Non-pigmented ciliary epithelial cell (primary cell): ENCODE measurements at places on chromosomes 5 and 9.
A peak's percentile ranks its signal among the peaks of the same experiment; 100 is the strongest.

- DNase-seq = no peak
Observed at GRCh38 chr9:1528456-1528855, 478.3 kb downstream of the DMRT2 start.

GRCh38 chr9:133882849-133883755 is 109.0 kb downstream of the VAV2 start:
- no peak for DNase-seq

DNA sequence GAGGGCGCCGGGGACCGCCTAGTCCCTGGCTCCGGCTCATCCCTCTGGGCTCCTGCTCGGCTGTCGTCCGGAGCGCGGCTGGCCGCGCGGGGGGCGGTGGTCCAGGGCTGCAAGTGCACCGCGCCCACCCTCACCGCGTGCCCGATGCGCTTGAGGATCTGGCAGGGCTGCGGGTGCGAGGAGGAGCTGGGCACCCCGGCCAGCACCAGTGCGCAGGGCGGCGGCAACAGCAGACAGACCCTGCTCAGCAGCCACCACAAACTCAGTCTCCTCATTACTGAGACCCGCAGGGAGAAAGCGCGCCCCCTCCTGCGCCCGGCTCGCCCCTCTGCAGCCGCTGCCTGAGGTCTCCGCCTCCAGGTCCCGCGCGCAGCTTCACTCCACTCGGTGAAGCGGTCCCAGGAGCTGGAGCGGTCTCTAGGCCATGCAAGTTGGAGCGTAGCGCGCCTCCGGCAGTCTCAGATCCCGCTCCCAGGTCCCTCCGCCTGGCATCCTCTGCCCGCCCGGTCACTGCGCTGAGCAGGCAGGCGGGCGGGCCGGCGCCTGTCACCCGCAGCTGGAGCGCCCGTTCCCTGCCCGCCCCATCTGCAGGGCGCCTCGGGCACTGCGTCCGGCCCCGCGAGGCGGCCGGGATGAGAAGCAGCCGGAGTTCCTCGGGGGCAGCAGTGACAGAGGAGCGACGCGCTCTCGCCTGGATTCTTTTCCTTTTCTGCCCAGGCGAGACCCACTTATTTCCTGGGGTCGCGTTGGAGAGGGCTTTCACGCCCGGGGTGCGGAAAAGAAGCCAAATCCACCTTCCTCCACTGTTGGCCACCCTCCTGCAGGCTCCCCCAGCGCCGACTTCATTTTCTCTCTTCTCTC is 512 bp downstream of the GRIN3A start:
- DNase-seq = no peak

- DNase-seq = no peak
Observed at GRCh38 chr5:107401470-107402122, 269.1 kb downstream of the EFNA5 start.

- no peak for DNase-seq
Observed at GRCh38 chr5:163439092-163439425, 1.7 kb downstream of the CCNG1 start.

GRCh38 chr5:24183981-24184380 is 460.8 kb downstream of the CDH10 start:
- peak; percentile 2 for DNase-seq

GRCh38 chr9:130268521-130269211 is 3.1 kb downstream of the HMCN2 start:
- no peak for DNase-seq

DNA sequence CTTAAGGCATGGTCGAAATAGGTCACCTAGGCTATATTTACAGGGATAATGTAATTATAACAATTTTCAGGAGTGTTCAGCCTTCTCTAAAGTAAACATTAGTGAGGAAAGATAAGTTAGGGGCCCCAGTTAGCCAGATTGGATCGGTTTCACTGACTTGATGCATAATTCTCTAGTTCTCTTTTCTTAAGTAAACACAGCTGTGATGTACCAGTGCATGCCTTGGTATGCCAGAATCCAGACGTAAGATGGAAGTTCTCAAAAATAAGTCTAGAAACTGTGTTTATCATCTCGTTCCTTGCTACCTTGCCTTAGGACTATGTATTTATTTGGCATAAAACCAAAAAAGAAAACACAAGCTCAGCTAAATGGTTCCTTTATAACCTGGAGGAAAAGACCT is 442.2 kb upstream of the CLINT1 start:
- no peak for DNase-seq

DNA sequence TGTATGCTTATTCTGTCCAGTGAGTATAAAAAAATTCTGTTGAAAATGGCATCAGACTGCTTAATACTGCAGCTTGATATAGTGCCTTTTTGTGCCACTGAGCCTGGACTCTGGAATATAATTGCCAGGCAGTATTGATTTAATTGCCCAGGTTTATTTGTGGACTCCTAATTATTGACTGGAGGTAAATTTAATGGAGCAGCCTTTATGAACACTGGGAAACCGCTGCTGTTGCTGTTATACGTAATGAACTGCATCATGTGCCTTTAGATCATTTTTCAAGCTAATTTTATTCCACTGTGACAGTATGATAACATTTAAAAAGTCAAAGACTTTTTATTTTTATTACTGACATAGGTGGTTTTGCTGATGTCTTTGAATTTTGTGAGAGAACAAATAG is 90.2 kb upstream of the SH3GL2 start:
- no peak for DNase-seq

- peak; percentile 9 for DNase-seq
Observed at GRCh38 chr9:21415493-21416267, 6.8 kb downstream of the IFNA8 start.

DNA sequence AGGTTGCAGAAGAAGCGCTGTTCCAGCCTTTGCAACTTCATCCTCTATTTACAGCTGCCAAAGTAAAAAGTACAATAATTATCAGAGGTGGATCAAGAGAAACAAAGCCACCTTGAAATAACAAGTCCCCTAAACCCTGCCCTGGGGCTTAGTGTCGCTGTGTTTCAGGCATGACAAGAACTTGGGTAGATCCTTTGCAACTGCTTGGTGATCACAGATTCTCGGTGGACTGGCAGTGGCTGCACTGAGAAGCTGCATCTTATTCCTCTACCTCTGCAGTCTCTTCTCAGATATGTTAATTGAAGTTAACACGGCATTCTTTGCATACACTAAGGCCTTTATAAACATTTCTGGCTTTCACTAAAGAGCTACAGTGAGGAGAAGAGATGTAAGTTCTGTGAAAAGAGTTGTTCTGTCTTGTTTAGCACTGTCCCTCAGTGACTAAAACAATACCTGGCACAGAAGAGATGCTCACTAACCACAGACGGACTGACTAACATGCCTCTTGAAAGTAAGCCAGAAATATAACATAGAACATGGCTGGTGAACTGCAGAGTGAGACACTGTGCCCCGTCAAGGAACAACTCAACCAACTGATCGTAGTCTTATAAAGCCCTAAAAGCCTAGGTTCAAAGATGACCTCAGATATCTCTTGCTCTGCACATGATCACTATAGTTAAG is 144.2 kb downstream of the MLLT3 start:
- DNase-seq = no peak

DNA sequence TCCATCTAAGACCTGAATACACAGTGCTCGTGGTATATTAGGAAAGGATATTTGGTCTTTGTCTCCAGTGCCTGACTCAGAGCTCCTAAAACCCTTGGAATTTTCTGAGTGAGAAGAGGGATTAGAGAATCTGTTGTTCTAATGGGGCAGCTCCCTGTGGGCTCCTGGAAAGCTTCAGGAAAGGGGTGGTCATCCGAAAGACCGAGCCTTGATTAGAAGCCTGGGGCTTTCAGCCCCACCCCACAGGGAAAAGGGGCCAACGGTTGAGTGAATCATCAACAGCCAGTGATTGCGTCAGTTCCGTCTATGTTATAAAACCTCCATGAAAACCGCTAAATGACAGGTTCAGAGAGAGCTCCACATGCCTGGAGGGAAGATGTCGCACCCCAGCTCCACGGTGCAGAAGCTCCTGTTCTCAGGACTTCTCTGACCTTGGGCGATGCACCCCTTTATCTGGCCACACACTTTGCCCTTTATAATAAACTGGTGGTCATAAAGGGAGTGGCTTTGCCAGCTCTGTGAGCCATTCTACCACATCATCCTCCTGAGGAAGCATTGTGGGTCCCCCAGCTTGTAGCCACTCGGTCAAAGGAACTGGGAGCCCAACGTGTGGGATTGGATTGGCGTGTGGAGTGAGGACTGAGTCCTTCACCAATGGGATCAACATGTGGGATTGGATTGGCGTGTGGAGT is 71.0 kb upstream of the ICE1 start:
- DNase-seq = no peak

GRCh38 chr9:35687972-35688557 is 1.7 kb downstream of the TPM2 start:
- DNase-seq = no peak

DNA sequence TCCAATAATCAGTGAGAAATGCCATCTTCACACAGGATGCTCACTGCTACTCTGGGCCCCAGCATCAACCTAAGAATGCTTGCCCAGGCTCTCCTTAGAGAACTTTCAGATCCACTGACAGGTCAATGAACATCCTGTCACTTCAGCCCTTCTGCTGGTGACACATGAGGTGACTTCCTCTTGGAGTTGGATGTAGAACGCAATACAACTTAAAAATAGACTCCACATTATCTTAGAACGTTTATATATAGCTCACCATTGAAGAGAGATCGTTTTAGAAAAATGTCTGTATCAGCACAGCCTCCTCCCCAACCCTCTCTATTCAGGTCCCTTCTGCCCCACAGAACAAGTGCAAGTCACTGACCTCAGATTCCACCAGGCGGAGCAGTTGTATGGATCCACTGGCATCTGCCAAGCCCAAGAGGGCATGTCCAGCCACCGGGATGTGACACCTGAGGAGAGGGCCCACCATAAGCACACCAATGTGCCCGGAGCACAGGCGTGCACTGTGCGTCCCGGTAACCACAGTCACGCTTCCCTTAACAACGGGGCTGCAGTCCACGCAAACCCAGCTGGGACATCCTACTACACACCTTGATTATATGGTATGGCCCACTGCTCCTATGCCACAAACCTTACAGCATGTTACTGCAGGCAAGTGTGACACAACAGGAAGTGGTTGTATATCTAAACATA is 2.9 kb downstream of the DPH7 start:
- no peak for DNase-seq

- DNase-seq = no peak
Observed at GRCh38 chr9:76610011-76610352, 151.0 kb downstream of the GCNT1 start.

DNA sequence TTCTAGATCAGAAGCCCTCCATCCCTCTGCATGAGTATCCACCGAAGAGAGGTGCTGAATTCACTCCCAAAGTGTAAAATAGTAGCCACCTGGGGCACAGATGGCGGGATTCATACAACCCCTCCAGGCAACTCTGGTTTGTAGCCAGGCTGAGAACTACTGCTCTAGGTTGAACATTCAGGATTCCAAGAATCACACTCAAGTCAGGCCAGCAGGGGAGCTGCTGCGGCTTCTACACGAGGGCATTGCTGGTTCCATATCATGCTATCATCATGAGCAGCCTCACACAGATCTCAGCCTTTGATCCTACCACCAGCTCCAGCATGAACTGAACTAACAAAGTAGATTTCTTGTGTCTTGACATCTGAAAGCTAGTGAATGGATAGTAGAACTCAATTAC is 367.9 kb downstream of the DIRAS2 start:
- DNase-seq = no peak

GRCh38 chr9:88041447-88041846 is 67.1 kb upstream of the CDK20 start:
- no peak for DNase-seq

- DNase-seq = no peak
Observed at GRCh38 chr9:13786131-13786530, 506.6 kb upstream of the MPDZ start.

DNA sequence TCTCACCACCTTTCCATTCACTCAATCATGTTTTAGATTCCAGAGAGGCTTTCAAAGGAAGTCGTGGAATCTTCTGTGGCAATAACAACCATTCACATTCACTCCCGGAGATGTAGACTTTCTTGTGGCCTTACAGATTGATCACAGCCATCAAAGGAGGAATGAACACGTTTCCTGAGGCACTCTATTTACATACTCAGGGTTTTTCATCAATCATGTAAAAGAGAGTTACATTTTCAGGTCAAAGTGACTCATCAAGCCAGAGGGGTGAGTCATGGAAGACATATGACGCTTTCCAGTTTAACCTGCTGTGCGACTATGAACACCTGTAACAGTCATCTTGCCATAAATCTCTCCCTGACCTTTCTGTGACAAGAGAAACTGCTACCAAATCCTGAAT is 39.3 kb upstream of the RAD23B start:
- peak; percentile 63 for DNase-seq

- DNase-seq = peak; percentile 89
Observed at GRCh38 chr9:21576331-21577189, 94.4 kb upstream of the IFNE start.

GRCh38 chr5:97364731-97365130 is 181.7 kb upstream of the RIOK2 start:
- no peak for DNase-seq

DNA sequence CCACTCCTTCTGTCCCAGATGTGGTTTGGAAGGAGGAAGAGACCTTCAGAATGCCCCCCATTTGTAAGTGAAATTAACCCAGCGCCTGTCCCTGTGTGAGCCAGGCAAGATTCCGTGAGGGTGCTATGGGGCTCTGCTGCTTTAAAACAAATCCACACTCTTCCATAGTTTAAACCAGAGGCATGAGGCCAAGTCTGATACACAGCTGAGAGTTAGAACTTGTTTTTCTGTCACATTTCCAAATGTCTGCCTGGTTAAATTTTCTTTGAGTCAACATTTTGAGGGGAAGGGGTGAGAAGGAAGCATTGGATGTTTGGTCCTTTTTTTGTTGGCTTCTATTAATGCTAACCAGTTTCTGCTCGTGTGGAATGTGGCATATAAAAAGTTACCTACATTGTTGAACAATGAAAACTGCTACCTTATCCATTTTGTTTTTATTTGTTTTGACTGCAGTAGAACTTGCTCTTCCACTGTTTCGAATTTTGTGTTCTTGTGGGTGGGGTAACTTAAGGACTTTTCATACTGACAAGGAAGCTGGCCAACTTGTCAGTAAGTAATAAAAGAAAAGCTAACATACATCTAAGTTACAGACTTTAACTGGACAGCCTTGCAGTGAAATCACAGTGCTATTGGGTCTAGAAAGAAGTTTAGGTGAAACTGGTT is 12.9 kb downstream of the RGMB start:
- DNase-seq = no peak

- no peak for DNase-seq
Observed at GRCh38 chr9:82513976-82514735, 525.6 kb downstream of the SPATA31D1 start.

- no peak for DNase-seq
Observed at GRCh38 chr9:69798744-69799143, 21.9 kb upstream of the CFAP95 start.

GRCh38 chr5:131371835-131372234 is 108.0 kb downstream of the CDC42SE2 start:
- no peak for DNase-seq

DNA sequence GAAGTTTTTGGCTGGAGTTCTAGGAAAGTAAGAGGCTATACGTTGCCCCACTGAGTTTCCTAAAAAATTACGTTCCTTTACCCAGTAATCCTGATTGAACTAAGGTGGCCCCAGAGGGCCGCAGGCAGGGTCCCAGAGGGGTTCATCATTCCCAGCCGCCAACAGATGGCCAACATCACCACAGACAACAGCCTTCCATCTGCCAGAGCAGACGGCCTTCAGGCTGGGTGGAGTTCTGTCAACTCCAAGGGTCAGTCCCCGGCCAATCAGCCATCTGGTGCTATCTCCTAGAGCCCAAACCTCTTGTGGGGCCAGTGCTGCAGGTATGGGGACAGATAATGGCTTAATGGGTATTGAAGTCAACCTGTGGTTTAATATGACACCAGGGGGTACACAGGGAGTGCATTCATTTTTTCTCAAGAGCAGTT is 30.4 kb downstream of the TBC1D2 start:
- DNase-seq = no peak
